ENCODE measurements at places on chromosomes 11 and 22.

DNA sequence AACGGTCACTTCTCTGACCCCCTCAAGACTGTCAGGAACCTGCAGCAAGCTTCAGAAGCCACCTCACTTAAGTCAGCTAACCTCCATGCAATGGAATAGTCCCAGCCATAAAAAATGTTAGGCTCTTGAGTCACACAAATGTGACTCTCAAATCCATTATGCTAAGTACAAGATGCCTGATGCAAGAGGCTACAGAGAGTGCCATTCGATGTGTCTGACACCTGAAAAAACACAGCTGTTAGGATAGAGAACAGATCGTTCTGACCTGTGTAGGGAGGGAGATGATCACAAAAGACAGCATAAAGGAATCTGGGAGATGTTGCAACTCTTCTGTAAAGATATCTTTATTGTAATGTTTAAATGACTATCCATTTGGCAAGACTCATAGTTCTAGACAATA, 712.4 kb downstream of the TBC1D22A start:
- DNase-seq: no peak

DNA sequence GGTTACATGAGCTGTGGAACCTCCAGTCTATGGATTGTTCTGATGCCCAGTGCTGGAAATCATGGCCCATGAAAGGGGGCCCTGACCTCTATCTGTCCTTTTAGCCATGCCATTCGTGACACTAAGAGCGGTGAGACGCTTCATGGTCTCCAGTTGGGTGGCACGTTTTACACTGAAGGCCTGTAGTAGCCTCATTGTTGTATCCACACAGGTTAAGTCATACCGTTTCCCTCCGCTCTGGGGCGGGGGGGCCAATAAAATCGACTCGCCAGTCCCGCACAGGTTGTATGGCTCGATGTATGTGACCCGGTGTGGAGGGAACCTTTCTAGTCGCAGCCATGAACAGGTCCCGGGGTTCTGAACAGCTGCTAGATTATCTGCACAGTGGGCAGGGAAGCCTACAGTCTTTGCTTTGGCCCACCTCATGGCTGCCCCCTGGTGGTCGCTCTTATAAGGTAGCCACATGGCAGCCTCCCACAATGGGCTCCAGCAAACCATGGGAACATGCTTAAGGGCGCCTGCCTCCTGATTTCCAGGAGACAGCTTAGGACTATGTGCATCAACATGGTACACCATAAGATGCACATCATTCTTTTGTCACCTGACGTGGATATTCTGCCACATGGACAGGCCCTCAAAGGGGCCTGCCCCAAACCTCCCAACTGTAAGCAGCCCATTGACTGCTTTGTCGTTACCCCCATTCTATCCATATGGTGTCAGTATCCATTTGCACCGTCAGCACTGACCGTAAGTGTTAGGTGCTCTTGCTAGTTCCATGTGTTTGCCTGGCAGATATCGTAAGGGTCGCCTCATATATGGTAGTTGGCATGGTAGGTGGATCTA, 19.7 kb upstream of the APOL3 start:
- DNase-seq: peak; percentile 26

DNA sequence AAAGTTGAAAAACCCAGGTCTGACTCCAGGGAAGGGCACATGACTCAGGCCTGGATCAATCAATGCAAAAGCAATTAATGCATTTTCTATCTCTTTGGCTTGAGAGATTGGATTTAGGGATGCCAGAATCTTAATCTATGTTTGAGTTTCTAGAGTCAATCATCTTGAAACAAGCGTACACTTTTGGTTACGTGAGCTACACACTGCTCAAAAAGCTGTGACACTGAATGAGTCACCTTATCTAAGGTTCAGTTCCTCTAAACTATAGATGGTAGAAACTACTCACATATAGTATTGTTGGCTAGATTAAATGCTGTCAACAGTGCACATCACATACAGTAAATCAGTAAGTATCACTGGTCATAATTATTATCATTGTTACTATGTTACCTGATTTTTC, 24.2 kb downstream of the MRE11 start:
- DNase-seq: no peak

GRCh38 chr11:115220911-115221310, 283.3 kb downstream of the CADM1 start:
- DNase-seq: no peak

DNA sequence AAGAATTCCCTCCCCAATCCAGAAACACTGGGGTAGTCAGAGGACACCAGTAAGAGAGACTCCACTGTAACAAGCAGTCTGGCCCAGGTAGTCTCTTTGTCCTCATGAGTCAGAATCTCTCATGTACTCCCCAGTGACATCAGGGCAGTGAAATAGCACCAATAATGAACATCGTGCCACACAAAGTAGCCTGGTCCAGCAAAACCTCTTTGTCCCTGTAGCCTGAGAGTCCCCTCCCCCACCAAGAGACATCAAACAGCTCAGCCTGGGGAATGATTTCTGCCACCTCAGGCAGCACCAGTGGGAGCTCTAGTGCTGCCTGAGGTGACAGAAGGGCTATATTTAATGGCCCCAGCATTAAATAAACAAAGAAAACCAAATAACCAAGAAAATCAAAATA, 88.1 kb downstream of the SBF2 start:
- DNase-seq: no peak

DNA sequence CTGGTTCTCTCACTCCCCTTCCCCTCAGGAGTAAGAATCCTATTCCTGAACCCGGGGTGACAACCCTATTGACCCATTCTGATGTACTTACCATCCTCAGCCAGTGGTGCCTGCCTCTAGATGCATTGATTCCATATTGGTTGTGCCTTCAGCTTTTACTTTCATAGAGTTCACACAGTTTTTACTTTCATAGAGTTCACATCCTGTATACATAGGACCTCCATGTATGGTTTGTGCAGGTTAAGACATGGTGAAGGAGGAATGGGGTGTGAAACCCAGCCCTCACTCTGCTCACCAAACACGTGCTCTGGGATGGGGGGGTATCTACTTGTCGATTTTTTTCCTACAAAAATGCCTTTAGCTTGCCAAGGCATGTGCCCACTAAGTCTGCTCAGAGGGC, 105.6 kb upstream of the TBCEL start:
- no peak for DNase-seq

DNA sequence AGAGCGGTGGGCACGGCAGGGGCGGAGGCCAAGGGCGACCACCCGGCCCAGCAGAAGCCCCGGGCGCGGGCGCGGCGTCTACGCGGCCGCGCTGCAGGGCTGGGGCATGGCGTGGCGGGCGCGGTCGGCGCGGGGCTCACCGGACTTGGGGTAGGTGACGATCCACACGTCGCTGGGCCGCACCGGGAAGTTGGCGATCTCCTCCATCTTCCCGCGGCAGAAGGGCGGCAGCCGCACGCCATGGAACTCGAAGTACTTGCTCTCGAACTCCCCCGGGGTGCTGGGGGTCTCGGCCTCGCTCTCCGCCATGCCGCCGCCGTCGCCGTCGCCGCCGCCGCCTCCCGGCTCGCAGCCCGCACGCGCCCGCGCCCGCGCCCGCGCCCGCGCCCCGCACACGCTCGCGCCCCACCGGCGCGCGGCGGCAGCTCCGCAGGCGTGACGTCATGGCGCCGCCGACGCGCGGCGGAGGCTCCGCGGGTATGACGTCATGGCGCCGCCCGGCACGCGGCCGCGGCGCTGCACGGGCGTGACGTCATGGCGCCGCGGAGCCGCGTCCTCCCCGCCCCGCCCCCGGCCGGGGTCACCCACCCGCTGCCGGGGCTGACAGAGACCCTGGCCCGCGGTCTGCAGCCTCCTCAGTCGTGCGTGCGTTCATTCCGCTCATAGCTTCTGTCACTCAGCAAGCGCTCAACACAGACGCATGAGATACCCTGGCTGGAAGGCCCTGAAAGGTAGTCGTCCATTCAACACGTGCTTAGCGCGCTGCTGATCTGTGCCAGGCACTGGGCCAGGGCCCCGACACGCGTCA, at the start of gene SULT4A1:
TSS of gene SULT4A1 (minus strand) at position 440 of the 808 bp plus-strand sequence. CDS start at position 309, 131 bp downstream.
- DNase-seq: no peak
